ENCODE measurements at places on chromosomes 1 and 21. TPM values are rescaled to one million over a fixed set of nuclear protein-coding genes. Genes with fewer than 3 reads are reported as not detected.
A peak's percentile ranks its signal among the peaks of the same experiment; 100 is the strongest.

DNA sequence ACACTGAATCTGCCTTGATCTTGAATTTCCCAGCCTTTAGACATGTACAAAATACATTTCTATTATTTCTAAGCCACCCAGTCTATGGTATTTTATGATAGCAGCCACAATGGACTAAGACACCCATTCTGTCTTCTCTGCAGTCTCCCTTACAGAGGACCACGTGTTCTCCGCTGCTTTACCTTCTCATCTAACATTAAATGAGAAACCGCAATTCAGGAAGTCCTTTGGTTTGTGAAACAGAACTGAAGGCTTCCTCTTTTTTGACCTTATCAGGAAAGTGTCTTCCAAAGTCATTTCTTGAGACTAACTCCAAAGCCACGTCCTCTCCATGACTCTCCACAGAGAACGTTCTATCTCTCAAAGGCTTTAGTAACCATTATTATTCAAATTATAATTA lies 560.1 kb downstream of the OMA1 start:
- no peak for DNase-seq

GRCh38 chr1:185957441-185958363 lies 223.5 kb downstream of the HMCN1 start:
- no peak for DNase-seq

- DNase-seq: no peak
Observed at GRCh38 chr1:239987103-239987745, 104.5 kb upstream of the FMN2 start.

DNA sequence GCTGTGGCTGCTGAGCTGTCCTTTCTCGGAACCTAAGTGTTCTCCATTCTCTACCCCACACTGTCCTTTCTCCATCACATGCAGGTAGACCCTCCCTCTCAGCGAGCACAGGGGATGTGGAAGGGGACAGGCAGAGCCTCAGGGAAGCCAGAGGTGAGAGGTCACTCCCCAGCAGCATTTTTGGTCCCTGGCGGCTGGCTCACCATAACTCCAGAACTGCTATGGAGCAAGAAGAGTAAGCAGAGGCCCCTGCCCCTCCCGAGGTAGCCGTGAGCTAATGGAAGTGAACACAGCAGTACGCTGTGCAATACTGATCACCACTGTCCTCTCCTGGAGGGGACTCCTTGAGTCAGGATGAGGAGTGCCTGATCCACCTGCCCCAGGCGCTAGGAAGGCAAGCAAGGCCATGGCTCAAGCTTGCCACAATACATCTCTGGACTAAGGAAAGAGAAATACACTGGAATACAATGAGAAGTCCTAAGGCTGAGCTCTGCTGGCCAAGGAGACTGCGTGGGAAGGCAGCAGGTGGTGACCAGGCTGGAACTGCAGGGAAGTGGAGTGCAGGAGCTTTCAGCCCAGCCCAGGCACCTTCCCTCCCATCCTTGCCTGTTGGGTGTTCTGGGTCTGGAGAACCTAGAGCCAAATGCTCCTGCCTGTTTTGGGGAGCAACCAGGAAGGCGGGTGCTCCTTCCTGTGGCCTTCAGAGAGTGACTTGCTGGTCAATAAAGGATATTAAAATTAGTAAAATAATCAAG lies 96.2 kb downstream of the LAMC2 start:
- DNase-seq: no peak

GRCh38 chr1:27528818-27529703 lies 39.1 kb upstream of the WASF2 start:
- peak; percentile 78 for DNase-seq

DNA sequence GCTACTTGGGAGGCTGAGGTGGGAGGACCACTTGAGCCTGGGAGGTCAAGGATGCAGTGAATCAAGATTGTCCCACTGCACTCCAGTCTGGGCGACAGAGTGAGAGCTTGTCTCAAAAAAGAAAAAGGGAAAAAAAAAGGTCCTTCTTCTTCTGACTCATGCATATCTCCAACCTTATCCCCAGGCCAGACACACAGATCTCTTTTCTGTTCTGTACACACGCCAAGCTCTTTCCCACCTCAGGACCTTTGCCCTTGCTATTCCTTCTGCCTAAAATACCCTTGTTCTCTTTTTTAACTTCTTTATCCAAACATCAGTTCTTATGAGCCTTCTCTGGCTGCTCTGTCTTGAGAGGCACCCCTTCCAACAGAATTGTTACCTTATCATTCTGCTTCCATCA lies 22.1 kb downstream of the PLEKHO1 start:
- no peak for DNase-seq

DNA sequence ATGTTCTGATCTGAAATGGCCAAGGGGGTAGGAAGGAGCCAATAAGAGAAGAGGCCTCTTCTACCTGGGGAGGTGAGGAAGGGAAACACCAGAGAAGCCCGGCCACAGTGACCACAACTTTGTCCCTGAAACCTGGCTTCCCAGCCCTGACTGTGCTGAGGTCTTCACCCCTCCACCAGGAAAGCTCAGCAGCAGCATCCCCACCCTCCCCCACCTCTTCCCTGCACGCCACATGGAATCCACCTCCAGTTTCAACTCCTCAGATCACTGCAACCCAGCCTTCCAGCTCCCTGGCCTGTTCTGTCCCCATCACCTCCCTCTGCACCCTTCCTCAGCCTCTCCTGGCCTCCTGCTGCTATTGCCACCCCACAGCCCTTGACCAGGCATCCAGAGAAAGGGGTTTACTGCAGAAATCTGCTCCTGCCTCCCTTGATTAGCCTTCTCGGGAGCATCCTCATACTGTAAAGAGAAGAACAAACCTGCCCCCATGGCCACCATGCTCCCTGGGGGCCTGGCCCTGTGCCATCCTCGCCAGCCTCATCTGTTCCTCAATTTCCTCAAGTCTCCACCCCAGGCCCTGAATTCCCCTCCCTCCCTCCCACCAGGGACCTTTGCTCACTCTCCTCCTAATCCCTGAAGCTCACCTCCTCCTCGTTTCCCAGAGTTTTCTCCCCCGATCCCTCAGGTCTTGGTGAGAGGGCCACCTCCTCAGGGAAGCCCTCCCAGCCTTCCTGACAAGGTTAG lies 450.9 kb downstream of the MATN1 start:
- DNase-seq: no peak

DNA sequence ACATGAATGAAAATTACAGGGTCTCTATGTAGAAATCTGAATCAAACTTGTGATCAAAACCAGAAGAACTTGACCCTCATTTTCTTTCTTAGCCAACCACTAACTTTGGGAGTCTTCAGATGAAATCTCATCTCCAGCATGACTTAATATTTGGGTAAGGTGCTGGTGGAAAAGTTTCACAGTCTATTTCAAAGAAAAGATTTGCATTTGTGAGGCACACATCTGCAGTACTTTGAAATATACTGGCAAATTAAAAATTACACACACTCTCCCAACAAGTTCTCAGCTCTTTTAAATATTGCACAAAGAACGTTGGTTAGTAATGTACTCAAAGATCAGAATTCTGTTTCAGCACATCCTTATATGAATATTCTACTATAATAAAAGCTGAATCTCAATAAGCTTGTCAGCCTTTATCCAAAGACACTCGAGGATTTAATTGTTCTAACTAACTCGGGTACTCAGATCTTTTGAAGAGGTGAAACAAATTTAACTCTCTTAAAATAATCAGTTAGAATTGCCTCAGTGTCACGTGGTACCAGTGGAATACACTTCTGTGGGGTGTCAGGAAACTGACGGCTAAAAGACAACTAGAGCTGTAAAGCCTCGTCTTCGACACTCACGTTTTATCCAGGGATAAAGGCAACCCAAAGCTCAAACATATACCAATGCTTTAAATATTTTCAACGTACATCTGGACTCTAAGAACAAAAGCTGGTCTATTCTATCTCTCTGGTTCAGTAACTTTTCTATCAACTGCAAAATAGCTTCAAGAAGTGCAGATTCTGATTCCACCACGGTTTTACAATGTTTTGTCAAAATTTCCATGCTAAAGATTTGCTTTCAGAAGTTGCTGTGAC lies 19.0 kb downstream of the SAMSN1 start:
- DNase-seq: no peak

DNA sequence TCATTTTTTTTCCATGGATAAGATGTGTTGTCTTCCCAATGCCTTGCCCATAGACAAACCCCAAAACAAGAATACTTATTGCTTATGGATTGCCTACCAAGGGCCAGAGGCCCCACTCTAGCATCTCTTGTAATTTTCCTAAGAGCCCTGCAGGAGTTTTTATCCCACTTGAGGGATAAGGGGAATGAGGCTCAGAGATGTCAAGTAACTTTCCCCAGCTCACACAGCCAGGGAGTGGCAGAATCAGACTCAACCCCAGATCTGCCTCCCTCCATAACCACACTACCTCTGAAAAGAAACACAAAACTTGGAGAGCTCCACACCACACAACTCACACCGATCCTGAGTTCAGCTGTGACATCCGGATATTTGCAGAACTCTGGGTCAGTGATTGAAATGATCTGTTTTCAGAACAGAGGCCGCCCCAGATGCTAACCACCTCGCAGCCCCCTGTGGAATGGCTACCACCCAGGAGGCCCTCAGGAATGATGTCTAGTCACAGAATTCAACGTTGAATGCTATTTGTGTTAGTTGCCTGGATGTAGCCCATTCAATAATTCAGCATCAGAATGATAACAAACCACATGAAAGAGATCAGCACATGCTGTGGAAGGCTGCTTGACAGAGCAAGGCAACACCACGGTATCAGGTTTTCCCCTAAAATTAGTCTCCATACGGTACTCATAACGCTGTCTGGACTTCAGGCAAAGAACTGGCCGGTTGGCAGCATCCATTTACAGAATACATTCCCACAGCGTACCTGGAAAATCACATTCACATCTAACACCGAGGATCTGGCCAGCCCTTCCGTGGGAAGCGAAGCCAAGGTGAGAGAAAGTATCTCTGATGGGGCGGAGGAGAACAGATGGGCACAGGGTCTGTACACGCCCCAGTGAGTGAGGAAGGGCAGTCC lies 231.9 kb downstream of the TOMM20 start:
- DNase-seq: no peak

- DNase-seq: no peak
Observed at GRCh38 chr1:80961464-80962190, 839.1 kb upstream of the ADGRL2 start.

DNA sequence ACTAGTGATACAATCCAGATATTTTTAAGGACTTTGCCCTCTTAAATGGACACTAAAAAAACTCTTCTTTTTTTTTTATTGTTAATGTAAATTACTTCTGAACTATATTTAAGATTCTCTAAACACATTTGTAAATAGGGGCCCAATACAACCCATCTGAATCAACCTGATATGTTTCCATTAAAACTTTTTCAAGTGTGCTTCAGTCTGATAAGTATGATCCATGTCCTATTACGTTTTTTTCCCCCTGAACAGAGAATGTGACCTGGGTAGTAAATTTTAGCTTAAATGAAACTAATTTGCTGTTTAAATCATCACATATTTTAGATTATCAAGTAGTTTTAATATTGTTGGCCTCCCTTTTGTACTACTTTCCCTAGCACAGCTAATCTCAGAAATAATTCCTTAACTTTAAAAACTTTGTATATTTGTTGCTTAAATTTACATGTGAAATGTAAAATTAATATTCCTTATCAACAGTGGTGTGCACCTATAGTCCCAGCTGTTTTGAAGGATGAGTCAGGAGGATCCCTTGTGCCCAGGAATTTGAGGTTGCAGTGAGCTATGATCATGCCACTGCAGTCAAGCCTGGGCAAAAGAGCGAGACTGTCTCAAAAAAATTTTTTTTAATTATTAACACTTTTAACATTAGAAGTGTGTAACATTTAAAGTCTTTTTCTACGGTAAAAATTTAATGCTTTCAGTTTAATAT lies 3.0 kb upstream of the PKN2 start:
- no peak for DNase-seq

- DNase-seq: no peak
Observed at GRCh38 chr1:62954758-62955157, 170.8 kb downstream of the ATG4C start.

DNA sequence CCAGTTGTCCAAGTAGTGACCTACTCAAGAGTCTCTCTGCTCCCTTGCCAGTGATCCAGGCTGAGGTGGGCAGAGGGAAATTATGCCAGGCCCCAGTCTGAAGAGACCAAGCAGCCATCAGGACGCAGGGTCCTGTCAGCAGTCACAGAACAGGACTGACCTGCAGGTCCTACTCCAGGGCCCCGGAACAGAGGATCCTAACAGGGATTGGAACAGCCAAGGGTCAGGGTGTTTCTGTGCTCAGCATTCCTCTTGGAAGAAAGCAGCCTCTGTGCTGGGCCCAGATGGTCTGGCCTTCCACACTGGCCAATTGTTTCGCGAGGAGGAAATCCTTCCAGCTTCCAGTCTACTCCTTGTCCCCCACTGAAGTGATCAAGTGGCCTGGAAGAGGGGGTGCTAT lies 41.6 kb upstream of the USP1 start:
- DNase-seq: no peak

DNA sequence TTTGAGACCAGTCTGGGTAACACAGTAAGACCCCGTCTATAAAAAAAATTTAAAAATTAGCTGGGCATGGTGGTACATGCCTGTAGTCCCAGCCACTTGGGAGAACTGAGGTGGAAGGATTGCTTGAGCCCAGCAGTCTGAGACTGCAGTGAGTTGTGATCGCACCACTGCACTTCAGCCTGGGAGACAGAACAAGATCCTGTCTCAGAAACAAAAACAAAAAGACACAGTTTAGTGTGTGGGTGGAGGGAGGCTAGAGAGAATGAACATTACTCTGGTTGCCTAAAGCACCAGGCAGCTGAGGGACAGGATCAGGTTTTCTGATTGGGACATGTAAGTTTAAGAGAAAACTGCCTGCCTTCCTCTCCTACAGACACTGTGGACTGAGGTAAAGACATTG lies 42.3 kb downstream of the VAMP4 start:
- no peak for DNase-seq

DNA sequence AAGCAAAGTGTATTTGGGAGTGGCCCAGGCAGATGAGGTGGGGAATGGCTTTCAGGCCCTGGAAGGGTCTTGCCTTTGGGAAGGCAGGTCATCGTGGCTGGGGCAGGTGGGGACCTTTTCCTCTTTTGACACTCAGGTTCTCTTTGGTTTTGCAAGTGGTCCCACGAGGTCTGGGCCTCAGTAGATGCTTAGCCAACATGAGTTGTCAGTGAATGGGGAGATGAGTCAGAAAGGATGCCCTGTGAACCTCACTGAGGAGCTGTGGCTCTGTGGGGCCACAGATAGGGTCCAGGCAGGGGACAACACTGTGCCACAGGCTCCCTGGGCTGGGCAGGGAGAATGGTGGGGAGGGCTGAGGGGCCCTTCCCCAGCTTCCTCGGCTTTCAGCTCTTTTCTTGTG lies 19.0 kb downstream of the ARHGEF10L start:
- no peak for DNase-seq

- no peak for DNase-seq
Observed at GRCh38 chr1:96772349-96772748, 50.8 kb downstream of the PTBP2 start.

GRCh38 chr1:86064899-86065298 lies 91.7 kb downstream of the COL24A1 start:
- no peak for DNase-seq

- peak; percentile 84 for DNase-seq
Observed at GRCh38 chr1:60149251-60149650, 75.7 kb upstream of the C1orf87 start.

Gene BMP8B
- 0.16 TPM for total RNA-seq

Gene ADCY10
- 0.54 TPM for total RNA-seq

Gene VANGL2
- total RNA-seq: 0.44 TPM

Gene SHISA4
- total RNA-seq: 148 TPM

Gene OR2T12
- not detected for total RNA-seq

Gene MMEL1
- not detected for total RNA-seq

Gene RPAP2
- total RNA-seq: 31.3 TPM

Gene LRRC41
- 76.7 TPM for total RNA-seq
